Forelimb muscle (tissue), 1 donor: ENCODE measurements at places on chromosomes 1 and 21. TPM values are rescaled to one million over a fixed set of nuclear protein-coding genes. Genes with fewer than 3 reads are reported as not detected.

DNA sequence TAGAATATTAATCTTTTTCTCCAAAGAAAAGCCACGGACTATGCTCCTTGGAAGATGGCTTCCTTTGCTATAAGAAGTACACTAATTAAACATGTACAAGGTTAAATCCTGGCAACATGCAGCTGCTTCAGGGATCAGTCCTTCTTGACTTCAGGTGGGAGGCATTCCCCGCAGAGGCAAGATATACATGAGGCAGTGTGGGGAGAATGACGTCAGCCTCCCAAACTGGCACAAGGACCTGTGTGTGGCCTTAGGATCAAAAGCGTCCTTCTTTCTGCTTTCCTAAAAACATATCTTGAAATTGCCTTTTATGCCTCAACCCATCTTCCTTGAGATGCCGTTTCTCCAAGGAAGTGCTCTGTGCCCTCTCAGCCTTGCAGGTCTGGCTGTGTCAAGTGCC lies 90.3 kb downstream of the WLS start:
- no peak for DNase-seq

- DNase-seq = no peak
Observed at GRCh38 chr1:84223751-84224432, 77.6 kb upstream of the SAMD13 start.

DNA sequence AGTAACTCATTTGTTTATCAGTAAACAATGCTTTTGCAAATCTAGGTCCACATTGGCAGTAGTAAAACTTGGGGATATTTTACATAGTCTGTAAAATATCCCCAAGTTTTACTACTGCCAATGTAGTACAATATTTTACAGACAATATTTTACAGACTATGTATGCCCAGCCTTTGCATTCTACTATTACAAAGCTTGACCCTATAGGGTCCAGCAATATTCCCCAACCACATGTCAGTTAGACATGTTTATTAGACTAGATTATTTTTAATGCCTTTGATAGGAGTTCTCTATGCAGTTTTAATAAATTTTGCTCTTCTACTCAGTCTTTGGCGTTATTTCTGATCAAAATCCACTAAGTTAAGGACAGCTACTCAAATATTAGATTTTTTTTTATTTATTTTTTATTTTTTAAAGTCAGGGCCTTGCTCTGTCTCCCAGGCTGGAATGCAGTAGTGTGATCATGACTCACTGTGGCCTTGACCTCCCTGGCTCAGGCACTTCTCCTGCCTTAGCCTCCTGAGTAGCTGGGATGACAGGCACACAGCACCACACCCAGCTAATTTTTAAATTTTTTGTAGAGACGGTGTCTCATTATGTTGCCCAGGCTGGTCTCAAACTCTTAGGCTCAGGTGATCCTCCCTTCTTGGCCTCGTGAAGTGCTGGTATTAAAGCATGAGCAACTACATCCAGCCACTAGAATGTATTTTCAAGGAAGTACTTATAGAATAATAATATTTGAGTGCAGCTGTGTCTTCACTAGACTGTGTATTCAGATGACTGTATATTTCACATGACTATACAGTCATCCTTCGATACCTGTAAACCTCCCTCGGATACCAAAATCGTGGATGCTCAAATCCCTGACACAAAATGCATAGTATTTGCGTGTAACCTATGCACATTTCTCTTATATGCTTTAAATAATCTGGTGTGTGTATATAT lies 19.8 kb downstream of the MIER1 start:
- no peak for DNase-seq

- DNase-seq = no peak
Observed at GRCh38 chr1:156655151-156655903, 13.4 kb downstream of the BCAN start.

DNA sequence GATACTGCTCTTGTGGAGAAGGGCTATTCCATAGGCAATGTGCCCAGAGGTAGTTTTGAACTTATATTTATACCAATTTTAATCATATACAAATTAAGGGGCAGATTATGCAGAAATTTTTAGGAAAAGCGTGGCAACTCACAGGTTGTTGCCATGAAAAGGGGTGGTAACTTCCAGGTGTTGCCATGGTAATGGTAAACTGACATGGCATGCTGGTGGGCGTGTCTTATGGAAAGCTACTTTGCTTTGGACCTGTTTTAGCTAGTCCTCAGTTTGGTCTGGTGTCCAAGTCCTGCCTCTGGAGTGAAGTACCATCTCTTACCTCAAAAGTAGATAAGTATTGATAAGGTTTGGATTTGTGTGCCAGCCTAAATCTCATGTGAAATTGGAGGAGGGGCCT lies 7.9 kb upstream of the IL23R start:
- DNase-seq = no peak

GRCh38 chr1:41860214-41860613 lies 58.5 kb downstream of the HIVEP3 start:
- no peak for DNase-seq

GRCh38 chr1:57116871-57117270 lies 151.1 kb upstream of the C8B start:
- DNase-seq = no peak

DNA sequence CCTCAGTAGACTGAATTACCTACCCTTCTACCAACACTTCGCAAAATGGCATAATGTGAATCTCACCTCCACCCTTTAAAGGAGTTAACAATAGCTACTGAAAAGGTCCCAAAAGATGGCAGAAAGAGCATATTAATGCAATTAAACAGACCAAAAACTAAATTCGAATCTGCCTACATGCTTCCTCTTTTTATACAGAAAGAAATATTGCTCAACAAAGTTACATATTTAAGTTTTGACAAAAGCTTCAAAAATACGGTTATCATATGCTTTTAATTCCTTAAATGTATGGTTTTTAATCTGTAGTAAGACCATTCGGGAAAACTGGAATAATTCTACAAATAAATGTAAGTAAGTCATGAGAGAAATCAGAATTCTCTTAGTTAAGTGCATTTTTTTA lies 2.2 kb downstream of the APP start:
- DNase-seq = no peak

DNA sequence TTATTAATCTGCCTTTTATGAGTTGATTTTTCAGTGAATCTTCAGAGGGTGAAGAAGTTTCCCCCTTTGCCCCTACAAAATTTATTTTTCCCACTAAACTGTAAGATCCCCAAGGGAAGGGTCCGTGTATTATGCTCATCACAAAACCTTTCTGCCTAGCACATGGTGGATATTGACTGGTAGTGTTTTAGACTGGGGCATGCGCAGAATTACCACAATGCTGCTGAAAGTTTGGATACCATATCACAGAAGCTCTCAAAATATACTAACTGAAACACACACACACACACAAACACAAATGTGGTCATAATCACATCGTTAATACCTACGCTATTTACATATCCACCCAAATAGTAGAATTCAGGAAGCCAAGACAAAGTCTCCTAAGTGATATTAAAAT lies 28.0 kb upstream of the DMRTB1 start:
- DNase-seq = no peak

DNA sequence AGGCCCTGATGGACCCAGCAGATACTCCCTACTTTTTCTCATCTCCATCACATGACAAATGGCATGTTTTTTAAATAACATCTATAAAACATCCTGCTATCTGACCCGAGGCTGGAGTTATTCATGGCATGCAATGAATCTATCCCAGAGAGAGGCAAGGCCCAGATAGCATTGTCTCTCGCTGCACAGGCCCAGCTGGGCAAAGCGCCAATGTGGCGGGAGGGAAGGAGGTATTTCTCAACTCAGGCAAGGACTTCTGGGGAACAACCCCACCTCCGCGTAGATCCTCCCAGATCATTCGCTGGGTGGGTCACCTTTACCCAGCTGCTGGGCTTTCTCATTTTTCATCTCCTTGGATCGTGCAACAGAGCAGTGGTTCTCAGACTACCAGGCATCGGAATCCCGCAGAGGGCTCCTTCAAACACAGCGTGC lies 59.8 kb downstream of the ERG start:
- no peak for DNase-seq

GRCh38 chr1:54248966-54249365 lies 49.0 kb downstream of the MRPL37 start:
- no peak for DNase-seq

DNA sequence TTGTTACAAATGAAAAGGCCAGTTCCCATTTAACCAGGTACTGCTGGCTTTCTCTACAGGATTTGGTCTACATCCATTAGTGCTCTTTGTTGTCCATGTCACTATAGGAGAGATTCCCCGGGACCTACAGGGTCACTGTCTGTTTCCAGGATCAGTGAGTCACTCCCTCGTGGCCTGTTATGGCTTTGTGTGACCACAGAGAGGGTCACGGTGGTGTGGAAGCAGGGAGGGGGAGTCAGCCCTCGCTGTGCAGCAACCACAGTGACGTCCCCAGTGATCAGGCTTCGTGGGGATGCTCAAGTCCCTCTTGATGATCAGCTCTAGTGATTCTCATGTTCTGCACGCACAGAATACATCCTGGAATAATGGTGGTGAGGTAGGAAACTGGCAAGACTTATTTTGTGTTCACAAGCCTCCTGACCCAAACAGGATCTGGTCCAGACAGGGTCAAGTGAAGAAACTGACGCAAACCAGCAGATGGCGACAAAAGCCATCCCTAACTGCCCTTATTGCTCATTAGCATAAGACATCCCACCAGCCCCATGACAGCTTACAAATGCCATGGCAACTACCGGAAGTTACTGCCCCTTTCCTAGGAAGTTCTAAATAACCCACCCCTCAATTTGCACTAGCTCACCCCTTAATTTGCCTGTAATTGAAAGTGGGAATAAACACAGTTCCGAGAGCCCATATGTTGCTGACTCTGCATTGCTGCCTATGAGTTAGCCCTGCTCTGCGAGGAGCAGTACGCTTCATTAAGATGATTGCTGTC lies 98.5 kb downstream of the DISC1 start:
- DNase-seq = no peak

GRCh38 chr1:16143566-16144324 lies 12.1 kb downstream of the EPHA2 start:
- DNase-seq = no peak

DNA sequence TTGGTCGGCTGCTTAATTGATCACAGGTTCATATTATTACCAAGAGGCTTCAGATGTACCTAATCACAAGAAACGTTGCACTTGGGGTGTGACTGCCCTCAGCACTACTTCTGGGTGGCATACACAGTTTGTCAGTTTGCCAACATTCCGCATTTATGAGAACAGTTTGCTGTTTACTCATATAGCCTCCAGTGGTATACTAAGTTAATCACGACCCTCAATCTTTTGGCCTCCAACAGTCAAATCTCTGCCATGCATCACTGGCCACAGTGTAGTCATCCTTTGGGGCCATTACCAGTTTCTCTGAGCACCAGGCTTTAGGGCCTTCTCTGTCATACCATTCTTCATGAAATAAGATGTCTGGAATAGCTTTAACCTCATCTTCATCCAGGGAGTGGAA lies 62.8 kb upstream of the BCL9 start:
- DNase-seq = no peak

DNA sequence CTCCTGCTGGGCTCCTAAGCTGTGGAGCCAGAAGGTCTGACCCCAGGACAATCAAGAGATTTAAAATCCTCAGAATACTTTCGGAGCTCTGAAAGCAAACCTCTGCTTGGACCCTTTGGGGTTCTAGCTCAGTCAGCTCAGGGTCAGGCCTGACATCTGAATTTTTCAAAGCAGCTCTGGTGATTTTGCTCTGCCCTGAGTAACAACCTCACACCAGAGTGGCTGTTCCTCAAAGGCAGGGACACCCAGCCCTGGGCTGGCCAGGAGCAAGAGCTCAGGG lies 11.9 kb downstream of the SLC1A7 start:
- DNase-seq = no peak

GRCh38 chr1:24451746-24452145 lies 36.1 kb downstream of the NIPAL3 start:
- DNase-seq = no peak

DNA sequence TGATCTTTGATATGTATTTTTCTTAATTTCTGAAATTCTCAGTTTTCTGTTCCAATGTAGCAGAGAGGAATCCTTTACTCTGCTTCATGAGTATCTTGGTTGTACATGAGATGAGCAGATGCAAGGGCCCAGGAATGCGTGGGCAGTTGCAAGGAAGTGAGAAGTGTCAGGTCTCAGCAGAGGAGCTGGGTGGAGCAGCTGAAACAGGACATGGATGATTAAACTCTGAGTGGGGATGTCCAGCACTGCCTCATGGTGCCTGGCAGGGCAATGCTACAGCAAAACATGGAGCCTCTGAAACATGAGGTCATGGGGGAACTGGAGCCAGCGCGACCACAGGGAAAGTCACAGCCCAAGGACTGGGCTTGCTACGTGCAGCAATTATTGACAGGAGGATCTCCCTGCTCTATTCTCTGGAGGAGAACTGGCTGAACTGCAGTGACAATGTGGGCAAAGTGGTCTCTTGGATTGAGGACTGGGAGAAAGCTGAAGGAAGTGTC lies 48.4 kb downstream of the COLGALT2 start:
- DNase-seq = no peak

GRCh38 chr1:8733484-8733883 lies 84.0 kb downstream of the RERE start:
- DNase-seq = no peak

DNA sequence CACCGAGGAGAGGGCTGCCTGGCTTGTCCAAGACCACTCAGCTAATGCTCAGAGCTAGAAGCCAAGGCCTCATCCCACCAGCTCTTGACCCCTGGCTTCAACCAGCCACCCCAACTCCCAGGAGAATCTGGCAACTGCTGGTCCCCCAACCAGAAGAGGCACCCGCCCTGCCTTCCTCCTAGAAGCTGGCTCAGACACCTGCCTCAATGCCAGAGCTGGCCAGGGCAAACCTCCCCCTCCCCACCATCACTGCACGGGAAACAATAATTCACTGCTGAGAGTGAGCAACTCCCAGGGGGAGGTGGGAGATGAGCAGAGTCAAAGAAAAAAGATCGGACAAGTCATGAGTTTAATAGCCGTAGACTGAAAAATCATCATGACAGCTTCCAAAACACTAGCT lies 3.3 kb downstream of the CHD5 start:
- DNase-seq = no peak

DNA sequence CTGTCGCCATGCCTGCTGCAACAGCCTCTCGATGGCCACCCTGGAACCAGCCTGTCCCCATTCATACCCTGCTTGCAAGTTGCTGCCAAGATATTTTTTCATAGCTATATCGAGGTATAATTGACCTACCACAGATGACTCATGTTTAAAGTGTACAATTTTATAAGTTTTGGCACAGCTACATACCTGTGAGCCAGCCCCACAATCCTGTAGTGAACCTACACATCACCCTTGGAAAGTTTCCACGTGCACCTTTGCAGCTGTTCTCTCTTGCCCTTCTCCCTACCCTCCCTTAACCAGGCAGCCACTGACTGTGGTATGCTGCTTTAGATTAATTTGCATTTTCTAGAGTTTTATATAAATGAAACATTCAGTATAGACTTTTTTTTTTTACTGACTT lies 23.0 kb upstream of the KCNJ6 start:
- DNase-seq = no peak

The CFHR5 gene
- not detected for polyA plus RNA-seq

The CLDN17 gene
- not detected for polyA plus RNA-seq

The CTSS gene
- polyA plus RNA-seq = 9.9 TPM

The TMED5 gene
- 26.7 TPM for polyA plus RNA-seq

The SPRR2G gene
- polyA plus RNA-seq = not detected

The TSSK3 gene
- polyA plus RNA-seq = 2.9 TPM

The RIIAD1 gene
- 0.63 TPM for polyA plus RNA-seq
